ENCODE measurements at places on chromosomes 7 and 10. TPM values are rescaled to one million over a fixed set of nuclear protein-coding genes. Genes with fewer than 3 reads are reported as not detected.

Gene SP8
- not detected for total RNA-seq

GRCh38 chr7:93165447-93165846 is 17.3 kb upstream of the SAMD9L start:
- H3K4me3 ChIP-seq: no peak overlapping the region
- no peaks in the 10 kb centered on the region for H3K27me3 ChIP-seq
- H3K4me1 ChIP-seq: no peaks in the 10 kb centered on the region
- H3K27ac ChIP-seq: no peak overlapping the region
- no peak for DNase-seq
- no peaks in the 10 kb centered on the region for H3K36me3 ChIP-seq

- no peak overlapping the region for H3K27ac ChIP-seq
- peaks cover 4% of the 10 kb centered on the region for H3K4me1 ChIP-seq
- no peak for DNase-seq
Observed at GRCh38 chr10:113562704-113563103, 9.9 kb downstream of the HABP2 start.

DNA sequence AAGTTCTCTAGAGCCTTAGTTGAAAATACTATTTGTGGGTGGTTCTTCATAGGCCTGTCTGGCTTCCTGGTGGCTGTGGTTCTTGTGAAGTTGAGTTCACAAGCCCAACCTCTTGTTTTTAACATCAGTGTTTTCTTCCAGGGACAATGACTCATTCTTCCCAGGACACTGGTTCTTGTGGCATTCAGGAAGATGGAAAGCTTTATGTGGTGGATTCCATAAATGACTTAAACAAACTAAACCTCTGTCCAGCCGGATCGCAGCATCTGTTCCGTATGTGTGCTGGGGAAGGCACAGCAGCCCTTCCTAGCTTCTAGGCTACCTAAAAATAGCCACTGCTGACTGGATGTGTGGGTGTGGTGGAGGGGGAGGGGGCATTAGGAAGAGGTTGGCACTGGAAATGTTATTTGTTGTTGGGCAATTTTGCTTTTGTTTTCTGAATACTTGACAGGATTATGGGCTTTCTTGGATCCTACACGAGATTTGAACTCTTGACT is 3.9 kb downstream of the LSMEM1 start:
- H3K27ac ChIP-seq: peak overlapping the region; percentile 59
- no peaks in the 10 kb centered on the region for H3K27me3 ChIP-seq
- peaks cover 3% of the 10 kb centered on the region for H3K36me3 ChIP-seq
- DNase-seq: peak; percentile 85

DNA sequence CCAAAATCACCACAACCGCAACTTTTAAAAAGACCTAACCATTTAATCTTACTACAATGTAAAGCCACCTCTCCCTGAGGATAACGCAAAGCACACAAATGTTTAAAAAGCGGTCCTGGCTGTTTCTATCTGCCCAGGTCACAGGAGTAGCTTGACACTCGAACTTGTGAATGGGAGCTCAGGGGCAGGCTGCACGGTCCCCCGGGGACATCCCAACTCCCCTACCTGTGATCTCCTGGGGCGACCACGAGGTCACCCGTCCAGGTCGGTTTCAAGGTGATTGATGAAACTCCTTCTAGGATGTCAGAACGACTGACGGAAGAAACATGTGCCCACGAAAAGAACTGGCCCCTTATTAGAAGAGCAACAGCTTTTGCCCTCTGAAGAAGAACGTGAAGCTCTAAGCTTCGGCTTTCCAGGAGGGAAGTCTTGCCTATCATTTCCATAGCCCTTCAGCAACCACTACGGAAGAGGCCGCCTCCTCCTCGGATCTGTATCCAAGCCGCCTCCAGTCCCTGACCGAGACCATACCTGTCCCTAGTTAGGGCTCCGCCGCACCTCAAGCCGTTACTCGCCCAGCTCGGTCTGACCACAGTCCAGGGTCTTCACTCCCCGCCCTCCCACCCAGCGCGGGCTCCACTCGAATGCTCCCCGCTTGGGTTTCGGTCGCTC is 459 bp downstream of the CYCS start:
- H3K4me3 ChIP-seq: peak overlapping the region; percentile 83
- peak overlapping the region; percentile 83 for H3K27ac ChIP-seq
- H3K27me3 ChIP-seq: no peaks in the 10 kb centered on the region
- peak; percentile 22 for DNase-seq
- peaks cover 18% of the 10 kb centered on the region for H3K4me1 ChIP-seq
